ENCODE measurements at places on chromosomes 12 and 14.

GRCh38 chr12:57896115-57896433 is 45.3 kb upstream of the ATP23 start:
- DNase-seq = no peak

DNA sequence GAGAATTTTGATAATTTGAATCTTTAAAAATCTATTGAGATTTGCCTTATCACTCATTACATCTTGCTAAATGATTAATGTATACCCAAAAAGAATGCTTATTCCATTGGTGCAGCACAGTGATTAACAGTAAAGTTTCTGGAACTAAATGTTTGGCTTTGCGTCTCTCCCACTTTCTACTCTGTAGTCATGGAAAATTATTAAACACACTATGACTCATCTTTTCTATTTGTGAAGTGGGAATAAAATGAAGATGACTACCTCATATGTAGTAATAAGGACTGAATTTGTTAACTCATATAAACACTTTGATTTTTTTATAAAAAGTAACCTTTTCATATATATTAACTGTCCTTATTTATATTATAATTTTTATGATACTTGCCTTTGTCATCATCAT is 118.1 kb downstream of the RERGL start:
- no peak for DNase-seq

GRCh38 chr12:3313675-3314663 is 177.0 kb upstream of the PRMT8 start:
- DNase-seq = no peak

DNA sequence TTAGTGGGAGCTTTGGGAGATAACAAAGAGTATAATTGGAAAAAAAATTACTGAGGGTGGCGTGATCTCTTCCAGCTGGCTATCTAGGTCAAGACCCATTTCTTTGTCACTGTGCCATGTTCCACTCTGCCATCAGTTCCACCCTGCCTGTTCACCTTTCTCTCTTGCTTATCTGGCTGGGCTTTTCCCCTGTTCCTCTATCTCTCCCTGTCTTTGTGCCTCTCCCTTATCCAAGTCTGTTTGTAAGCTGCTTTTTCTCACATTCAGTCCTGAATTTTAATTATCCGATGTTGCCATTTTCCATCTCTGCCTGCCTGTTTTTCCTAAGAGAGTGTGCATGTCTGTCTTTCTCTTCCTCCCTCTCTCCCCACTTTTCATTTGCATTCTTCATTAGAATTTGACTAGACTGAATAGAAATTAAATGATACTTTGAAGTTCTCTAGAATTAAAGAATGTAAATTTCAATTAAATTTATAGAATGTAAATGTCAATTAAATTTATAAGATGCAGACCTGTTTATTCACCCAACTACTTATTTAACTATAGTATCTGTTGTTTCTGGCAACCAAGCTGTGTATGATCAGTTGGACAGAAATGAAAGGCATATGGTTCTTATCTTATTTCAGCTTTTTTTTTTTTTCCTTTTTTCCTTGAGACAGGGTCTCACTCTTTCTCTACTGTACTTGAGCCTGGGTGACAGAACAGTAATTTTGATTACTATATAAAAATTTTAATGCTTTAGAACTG is 40.9 kb upstream of the A2ML1 start:
- DNase-seq = no peak

GRCh38 chr12:105977236-105977635 is 161.5 kb downstream of the NUAK1 start:
- no peak for DNase-seq

DNA sequence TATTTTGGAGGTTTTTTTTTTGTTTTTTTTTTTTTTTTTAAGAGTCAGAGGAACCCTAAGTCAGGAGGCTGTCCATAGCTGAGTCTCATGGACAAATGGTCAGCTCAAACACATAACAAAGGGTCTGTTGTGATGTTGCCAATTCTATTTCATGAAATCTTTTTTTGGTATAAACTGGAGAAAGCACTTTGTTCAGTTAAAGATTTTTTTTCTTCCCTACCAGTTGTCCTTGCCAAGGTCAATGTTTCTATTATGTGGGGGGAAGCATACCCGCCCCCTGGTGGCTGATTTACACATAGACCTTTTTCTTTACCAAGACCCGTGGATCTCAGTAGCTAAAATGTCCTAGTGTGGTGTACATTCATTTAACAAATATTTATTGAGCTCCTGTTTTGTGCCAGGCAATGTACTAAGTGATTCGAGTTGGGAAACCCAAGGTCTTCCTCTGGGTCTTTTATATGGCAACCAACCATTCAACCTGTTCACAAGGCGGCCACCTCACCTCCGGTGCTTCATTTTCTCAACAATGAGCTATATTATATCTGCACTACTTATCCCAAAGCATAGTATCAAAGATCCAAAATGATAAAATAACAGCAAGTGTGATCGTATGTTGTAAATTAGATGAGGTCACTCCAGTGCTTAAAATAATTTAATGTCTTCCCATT is 214.5 kb downstream of the PAH start:
- no peak for DNase-seq

DNA sequence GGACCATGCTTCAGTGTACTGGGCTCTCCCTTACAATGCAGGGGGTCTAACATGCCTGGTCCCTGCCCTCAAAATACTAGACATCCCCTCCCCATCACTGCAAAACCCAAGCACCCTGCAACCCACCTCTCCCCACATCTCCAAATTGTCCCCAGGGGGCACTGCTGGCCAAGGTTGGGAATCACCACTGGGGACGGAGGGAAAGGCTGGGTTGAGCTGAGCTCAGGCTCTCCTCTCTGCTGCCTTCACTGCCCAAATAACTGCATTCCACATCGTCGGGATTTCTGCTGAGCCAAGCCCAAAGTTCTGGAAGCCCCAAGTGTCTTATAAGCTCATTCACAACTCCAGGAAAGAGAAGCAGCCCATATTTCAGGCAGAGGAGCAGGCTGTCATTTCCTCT is 69.6 kb downstream of the NT5DC3 start:
- no peak for DNase-seq

GRCh38 chr14:89805501-89805900 is 149.0 kb downstream of the EFCAB11 start:
- DNase-seq = no peak

DNA sequence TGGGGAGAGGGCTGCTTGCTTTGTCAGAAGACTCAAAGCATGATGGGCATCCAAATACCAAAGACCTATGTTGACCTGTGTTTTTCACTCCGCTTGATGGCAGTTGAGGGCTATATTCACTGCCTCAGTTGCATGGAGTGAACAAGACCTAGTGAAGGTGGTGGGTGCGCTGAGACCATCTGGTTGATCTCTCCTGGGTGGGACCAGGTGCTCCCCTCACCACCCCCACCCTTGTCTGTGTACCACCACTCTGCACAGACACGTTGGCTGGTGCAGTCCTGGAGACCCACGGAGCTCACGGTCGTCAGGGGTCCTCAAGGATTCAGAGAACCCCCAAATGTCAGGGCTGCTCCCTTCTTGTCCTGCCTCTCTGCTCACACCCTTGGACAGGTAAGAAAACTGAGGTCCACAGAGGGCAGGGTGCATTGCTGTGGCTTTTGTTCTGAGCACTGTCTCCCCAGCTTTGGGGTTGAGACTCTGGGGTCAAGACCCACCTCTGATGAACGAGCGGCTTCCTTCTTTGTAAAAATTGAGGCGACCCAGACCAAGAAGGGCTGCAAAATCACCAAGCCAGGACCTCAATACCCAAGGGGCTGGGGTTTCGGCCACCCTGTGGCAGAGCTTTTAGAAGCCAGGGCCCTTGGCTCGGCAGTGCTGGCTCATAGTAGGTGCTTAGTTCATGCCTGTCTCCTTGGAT is 166.3 kb upstream of the RTL1 start:
- DNase-seq = no peak

DNA sequence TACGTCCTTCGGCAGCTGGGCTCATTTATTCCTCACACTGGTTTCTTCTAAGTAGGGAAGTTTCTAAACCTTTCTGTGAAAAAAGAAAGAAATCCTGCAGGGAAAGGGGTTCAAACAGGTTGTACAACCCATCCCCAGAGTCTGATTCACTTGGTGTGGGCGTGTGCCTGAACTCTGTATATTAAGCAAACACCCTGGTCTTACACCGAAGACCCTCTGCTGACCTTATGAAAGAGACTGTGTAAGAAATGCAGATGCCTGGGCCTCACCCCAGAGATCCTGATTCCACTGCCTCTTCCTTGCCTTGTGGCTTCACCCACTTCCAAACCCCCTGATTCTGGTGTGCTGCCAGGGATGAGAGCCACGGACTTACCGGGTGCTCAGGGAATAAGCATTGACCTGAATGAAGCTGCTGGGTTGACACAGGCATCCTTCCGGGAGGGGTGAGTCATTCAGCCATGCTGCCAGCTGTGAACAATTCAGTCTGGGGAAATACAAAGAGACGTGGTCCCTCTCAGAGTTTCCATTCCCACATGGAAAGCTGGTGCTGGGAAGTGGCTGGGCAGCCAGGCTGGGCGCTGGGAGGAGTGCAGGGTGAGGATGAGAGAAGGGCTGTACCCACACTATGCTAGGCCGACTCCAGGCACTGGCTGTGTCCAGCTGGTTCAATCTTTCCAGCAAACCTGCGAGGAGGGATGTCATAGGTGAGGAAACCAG is 26.5 kb upstream of the ACTN1 start:
- DNase-seq = no peak

- no peak for DNase-seq
These were observed 77.0 kb upstream of the GRIP1 start for GRCh38 chr12:66755727-66756395.

GRCh38 chr12:100826323-100826722 is 31.7 kb downstream of the ANO4 start:
- DNase-seq = no peak

Data from stimulated activated CD8-positive, alpha-beta memory T cell treated with anti-CD3 and anti-CD28 coated beads, Interleukin-4, amount 100 ng/mL, for 1 hour (primary cell).